ENCODE measurements at places on chromosomes 11 and 22. TPM values are rescaled to one million over a fixed set of nuclear protein-coding genes. Genes with fewer than 3 reads are reported as not detected.

Gene LDHAL6A
- not detected for total RNA-seq

Gene ROBO4
- total RNA-seq = not detected

GRCh38 chr22:42978453-42979103 lies 36.4 kb downstream of the PACSIN2 start:
- no peaks in the 10 kb centered on the region for H3K36me3 ChIP-seq
- H3K4me1 ChIP-seq = peaks cover 8% of the 10 kb centered on the region
- no peak for DNase-seq
- H3K27ac ChIP-seq = peak overlapping the region; percentile 34
- H3K27me3 ChIP-seq = peaks cover 2% of the 10 kb centered on the region

DNA sequence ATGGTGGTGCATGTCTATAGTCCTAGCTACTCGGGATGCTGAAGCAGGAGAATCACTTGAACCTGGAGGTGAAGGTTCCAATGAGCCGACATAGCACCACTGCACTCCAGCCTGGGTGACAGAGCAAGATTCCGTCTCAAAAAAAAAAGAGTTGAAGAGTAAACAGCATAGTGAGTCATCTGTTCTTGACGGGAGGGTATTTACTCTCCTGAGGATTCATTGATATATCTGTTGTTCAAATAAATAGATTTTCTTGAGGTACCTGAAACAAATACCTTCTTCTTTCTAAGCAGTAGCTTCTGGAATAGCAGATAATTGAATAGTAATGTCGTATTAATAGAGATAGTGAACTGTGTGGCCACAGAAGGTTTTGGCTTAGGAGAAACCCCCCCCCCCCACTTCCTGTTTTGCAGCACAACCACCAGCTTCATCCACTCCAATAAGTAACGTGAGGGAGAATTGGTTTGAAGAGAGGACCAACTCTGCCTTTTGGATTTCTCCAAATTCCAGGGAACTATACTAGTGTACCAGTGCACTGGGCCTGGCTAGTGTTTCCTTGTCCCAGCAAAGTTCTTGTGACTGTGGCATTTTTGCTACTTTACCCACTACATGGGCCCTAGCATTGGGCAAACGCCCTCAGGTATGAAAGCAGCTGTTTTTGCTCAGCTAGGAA lies 90.0 kb downstream of the PRMT3 start:
- H3K36me3 ChIP-seq = no peaks in the 10 kb centered on the region
- no peaks in the 10 kb centered on the region for H3K27me3 ChIP-seq

DNA sequence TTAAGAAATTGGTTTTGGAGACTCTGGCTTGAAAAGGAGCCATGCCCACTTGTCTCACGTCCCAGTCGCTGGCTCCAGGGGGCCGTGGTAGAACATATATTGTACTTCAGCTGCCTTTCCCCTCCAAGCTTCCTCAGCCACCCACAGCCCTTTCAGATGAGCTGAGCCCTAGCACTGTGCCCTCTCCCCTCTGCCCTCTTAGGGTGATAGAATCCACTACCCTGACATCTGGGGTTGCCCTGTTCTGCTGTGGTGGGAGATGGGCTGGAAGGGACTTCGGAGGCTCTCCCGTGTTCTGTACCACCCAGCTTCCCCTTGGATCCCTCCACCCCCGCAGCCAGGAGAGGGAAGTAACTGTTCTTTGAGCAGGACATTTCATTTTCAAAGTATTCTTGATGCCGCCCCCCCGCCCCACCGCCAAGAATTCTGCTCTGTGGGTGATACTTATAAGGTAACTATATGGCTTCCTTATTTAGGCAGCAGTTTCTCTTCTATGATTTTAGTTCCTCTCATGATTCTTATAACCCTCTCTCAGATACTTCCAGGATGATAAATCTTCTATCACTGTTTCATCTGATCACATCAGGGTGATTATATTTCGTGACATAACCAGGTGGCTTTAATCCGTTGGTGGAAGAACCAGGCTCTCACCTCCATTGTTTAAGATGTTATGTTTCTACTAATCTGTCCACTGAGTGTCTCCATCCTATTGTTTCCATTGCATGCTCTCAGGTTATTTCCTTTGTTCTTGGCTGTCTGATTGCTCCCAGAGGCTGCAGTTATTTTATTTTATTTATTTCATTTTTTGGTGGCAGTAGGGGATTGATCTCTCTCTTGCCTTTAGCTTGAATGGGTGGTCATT lies 24.1 kb downstream of the ZBTB16 start:
- peaks cover 7% of the 10 kb centered on the region for H3K27me3 ChIP-seq
- H3K27ac ChIP-seq = no peak overlapping the region
- H3K4me3 ChIP-seq = no peak overlapping the region

GRCh38 chr11:2903672-2904011 lies 18.1 kb upstream of the CDKN1C start:
- peak overlapping the region; percentile 50 for H3K27ac ChIP-seq
- H3K4me3 ChIP-seq = peak overlapping the region; percentile 59
- DNase-seq = no peak
- H3K36me3 ChIP-seq = peaks cover 14% of the 10 kb centered on the region

- peaks cover 7% of the 10 kb centered on the region for H3K4me1 ChIP-seq
- no peak overlapping the region for H3K4me3 ChIP-seq
- no peaks in the 10 kb centered on the region for H3K36me3 ChIP-seq
- DNase-seq = no peak
- peaks cover 2% of the 10 kb centered on the region for H3K27me3 ChIP-seq
Observed at GRCh38 chr11:63709336-63709884, 28.1 kb downstream of the RTN3 start.

Measured in glutamatergic neuron (in vitro differentiated cells).